PC-9 (cell line): ENCODE measurements at places on chromosomes 6 and 20. TPM values are rescaled to one million over a fixed set of nuclear protein-coding genes. Genes with fewer than 3 reads are reported as not detected.

The TSBP1 gene
- not detected in 2 replicates for total RNA-seq

The DPPA5 gene
- total RNA-seq, result not detected in 2 replicates

The SNPH gene
- total RNA-seq, result 3.4 and 4.0 TPM in 2 replicates

The HDGFL1 gene
- not detected in 2 replicates for total RNA-seq

The MAP7 gene
- 27.5 and 33.7 TPM in 2 replicates for total RNA-seq

The SRPK1 gene
- 79.0 and 98.7 TPM in 2 replicates for total RNA-seq

The REM1 gene
- total RNA-seq, result not detected in 2 replicates

The IBTK gene
- 23.1 and 25.9 TPM in 2 replicates for total RNA-seq

The OPRM1 gene
- not detected in 2 replicates for total RNA-seq

The SOBP gene
- 0.22 TPM in 1 of 2 replicates, not detected in the other for total RNA-seq

The FGD2 gene
- total RNA-seq, result 0.50 and 0.55 TPM in 2 replicates

The SCGN gene
- not detected in 2 replicates for total RNA-seq

The OR2J3 gene
- not detected in 2 replicates for total RNA-seq

The ADTRP gene
- 4.1 and 7.9 TPM in 2 replicates for total RNA-seq

The EFCAB8 gene
- 1.1 TPM in 1 of 2 replicates, not detected in the other for total RNA-seq

The BTNL2 gene
- total RNA-seq, result not detected in 2 replicates
